ENCODE measurements at places on chromosomes 12 and 14.

GRCh38 chr14:34020014-34020413 lies 69.1 kb upstream of the EGLN3 start:
- no peak for DNase-seq

DNA sequence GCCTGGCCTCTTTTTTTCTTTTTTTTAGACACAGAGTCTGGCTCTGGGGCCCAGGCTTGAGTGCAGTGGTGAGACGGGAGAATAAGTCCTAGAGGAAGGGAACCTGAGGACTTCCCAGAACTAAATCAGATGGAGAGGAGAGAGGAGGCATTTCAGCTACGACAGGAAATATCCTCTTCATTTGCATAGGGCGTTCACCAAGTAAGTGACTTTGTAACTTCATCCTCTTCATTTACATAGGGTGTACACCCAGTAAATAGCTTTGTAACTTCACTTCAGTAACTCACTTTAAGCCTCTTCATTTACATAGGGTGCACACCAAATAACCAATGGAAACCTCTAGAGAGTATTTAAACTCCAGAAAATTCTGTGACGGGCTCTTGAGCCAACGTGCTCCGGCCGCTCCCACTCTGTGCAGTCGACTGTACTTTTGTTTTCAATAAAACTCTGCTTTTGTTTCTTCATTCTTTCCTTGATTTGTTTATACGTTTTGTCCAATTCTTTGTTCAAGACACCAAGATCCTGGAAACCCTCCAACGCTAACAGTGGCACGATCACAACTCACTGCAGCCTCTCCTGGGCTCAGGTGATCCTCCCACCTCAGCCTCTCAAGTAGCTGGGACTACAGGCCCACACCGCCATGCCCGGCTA lies 21.4 kb upstream of the ANKRD9 start:
- DNase-seq, result no peak

- DNase-seq, result no peak
Observed at GRCh38 chr12:58841058-58841798, 79.1 kb downstream of the LRIG3 start.

DNA sequence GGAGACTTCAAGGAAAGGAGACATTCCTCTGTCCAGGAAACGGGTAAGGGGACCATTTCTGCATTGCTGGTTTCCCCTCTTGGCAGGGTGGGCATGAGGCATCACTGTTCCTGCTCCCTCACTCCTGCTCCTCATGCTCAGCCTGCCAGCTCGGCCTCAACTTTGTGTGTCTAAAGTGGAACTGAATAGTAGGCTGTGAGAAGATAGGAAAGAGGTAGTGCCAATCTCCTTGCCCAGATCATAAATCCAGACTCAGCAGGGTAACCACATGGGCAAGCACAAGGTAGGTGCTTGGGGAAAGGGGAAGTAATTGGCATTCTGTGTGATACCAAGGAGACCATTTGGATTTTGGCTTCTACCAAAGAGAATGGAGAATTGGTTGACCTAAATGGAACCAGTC lies 2.6 kb downstream of the LTB4R start:
- no peak for DNase-seq

GRCh38 chr12:111741235-111741812 lies 25.4 kb upstream of the ALDH2 start:
- no peak for DNase-seq

DNA sequence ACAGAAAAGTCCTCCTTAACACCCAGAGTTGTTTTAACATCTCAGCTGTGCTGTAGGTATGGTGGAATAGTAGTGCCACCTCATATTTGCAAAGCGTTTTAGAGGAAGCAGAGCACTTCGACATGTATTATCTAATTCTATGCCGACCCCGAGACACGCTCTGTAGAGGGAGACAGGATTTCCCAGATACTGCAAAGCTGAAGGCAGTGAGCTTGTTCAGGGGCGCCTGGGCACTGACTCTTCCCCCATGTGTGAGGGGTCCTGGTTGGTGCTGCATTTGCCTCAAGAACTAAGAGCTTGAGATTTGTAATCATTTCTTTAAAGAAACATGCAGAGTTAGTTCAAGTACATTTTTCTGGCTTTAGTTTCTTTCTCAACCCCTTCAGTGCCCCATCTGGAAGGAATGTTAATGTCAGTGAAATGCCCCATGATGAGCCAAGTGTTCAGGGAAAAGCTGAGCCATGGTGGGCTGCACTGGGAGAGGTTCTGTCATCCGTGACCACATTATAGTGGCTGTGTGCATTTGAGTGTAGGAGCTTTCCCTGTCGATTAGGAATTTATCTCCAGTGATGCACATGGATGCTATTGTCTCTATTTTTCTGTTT lies 66.3 kb downstream of the MBIP start:
- DNase-seq, result peak; percentile 30

- DNase-seq, result no peak
Observed at GRCh38 chr12:87866578-87867292, 162.5 kb downstream of the C12orf50 start.

GRCh38 chr12:3947781-3948180 lies 74.6 kb upstream of the PARP11 start:
- DNase-seq, result no peak

- DNase-seq, result no peak
Observed at GRCh38 chr14:96699666-96700065, 97.5 kb upstream of the VRK1 start.

DNA sequence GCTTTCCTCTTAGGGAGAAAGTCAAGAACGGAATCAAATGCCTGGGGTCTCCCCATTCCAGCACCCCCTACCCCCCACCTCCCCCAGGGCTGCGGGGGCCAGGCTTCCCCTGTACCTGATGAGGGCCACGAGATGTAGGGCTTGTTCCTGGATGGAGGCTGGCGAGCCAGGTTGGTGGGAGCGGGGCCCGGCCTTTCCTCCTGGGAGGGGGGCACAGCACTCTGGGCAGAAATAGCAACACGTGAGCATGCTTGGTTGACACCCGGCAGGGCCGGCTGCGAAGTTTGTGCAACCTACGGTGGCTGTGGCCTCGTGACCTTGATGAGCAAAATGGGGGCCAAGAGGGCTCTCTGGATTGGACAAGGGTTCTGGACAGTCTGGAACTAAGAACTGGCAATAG lies 15.7 kb downstream of the AMN start:
- no peak for DNase-seq

- no peak for DNase-seq
Observed at GRCh38 chr12:62977418-62977817, 42.5 kb upstream of the PPM1H start.

DNA sequence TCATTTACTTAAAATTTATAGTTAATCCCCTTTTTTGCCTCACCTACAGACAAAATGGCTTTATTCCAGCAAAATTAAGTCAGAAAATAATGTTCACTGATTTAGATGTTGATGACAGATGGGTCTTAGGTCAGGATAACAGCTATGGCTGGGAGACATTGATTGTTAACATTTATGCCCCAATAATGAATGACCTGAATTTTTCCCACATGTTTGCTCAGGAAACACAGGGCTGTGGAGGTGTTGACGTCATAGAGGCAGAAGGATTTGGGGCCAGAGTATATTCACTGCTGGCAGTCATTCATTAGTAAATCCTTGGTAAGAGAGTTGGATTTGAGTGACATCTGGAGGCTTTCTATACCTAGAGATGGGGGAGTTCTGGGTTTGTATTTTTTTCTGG lies 121.3 kb downstream of the PDE3A start:
- DNase-seq, result no peak

- DNase-seq, result no peak
Observed at GRCh38 chr14:93748208-93749075, 39.8 kb downstream of the PRIMA1 start.

DNA sequence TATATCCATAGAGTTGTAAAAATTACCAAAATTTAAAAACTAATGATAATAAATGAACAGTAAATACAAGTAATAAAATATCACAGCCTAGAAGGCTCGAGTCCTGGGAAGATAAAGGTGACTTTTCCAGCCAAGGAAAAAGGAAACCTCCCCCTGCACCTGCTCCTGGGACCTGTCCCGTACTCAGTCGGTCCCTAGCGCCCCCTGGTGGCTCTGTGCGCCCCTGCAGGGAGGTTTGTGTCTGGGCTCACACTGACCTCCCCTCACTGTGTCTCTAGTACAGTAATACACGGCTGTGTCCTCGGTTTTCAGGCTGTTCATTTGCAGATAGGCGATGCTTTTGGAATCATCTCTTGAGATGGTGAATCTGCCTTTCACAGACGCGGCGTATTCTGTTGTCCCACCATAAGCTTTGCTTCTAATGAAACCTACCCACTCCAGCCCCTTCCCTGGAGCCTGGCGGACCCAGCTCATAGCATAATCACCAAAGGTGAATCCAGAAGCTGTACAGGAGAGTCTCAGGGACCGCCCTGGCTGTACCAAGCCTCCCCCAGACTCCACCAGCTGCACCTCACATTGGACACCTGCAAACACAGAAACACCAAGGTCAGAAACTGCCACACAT lies 1030.4 kb downstream of the TMEM121 start:
- DNase-seq, result no peak

DNA sequence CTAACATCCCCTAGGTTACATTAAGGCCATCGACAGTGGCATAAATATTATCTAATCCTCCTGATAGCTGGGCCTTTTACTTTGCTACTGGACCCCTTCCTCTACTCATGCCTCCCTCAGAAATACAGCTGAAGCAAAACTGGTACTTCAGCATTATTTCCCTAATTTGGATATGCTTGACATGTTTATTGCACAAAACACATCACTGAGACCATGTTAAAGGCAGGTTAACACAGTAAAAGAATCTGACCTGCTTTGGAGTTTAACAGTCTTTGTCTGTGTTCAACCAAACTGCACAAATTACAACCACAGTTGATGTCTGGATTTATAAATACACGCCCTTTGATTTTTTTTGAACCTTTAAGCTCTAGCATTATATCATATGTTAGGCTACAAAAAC lies 156.6 kb downstream of the FOXA1 start:
- DNase-seq, result no peak

DNA sequence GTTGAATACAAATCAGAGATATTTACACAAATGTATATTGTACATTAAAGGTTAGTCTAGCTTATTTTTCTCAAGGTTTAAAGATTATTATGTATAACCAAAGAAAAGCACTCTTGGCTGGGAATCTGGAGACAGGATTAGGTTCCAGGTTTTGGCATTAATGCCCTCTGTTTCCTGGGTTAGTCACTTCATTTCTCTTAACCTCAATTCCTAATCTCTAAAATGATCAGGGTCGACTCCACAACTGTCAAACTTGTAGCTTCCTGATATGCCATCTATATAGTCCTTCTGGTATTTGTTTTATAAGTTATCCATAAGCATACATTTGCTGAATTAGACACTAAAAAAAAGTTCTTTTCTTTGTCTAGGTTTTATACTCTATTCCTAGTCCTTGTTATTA lies 2.6 kb downstream of the ITPR2 start:
- no peak for DNase-seq
